HCEC 1CT (cell line): ENCODE measurements at places on chromosomes 7 and 10.

DNA sequence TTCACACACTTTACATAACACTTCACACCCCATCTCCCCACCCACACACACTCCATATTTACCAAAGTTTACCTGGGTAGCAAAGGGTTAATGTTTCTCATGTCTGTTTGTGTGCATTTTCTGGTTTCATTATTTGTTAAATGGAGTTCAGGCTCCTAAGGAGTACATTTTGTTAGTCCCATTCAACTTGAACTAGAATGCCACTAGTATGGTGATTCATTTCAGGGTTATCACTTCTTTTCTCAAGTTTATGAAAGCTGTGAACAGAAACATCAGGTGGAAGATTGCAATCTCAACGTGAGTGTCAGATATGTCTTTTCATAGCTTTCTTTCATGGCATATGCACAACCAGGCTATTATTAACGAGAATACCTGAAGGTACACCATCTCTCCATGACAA, 1027.5 kb downstream of the GATA3 start:
- no peak for DNase-seq

DNA sequence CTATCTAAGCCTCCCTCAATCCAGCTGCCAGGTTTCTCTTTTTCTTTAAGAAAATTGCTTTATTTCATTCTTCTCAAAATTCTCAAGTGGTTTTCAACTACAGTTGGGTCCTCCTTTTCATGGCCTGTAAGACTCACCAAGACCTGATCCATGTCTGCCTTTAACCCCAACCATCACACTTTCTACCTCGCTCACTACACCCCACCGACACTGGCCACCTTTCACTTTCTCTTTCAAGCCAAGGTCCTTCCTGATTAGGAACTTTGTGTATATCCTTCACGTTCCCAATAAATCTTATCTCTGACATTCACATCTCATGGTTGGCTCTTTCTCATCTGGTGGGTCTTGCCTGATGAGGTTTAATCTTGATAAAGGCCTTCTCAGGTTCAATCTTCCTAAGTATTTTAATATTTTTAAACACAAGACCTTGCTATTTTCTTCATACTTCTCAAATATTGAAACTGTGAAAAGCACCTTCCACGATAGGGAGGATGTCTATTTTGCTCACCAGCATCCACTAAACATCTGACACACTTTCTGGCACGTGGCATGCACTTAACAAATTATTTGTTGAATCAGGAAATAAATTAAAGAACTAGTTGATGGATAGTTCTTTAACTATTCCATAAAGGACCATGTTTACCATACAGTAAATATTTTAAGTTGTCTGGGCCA, 624.8 kb downstream of the GRID1 start:
- DNase-seq = no peak

- DNase-seq = no peak
These were observed 10.7 kb downstream of the SPAM1 start for GRCh38 chr7:123935436-123936381.

- DNase-seq = peak; percentile 74
These were observed 40.7 kb downstream of the KMT2C start for GRCh38 chr7:152395112-152395511.

- no peak for DNase-seq
These were observed 205.9 kb upstream of the SEMA3D start for GRCh38 chr7:85392789-85393188.

DNA sequence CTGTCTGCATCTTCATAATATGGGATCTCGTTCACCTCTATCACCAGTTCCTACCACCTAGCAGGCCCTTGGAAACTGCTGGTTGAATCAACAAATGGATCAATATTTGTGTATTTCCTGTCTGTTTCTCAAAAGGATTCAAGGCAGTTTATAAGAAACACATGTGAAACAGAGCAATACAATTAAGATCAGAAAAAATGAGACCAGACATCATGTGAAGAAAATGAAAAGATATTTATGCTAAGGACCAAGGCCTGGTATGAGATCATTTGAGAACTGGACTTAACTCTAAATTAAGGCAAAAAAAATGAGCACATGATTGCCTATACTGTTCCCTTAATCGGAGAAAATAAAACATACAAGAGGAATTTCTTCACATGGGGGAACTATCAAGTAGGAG, 589.0 kb downstream of the SUGCT start:
- DNase-seq = no peak

DNA sequence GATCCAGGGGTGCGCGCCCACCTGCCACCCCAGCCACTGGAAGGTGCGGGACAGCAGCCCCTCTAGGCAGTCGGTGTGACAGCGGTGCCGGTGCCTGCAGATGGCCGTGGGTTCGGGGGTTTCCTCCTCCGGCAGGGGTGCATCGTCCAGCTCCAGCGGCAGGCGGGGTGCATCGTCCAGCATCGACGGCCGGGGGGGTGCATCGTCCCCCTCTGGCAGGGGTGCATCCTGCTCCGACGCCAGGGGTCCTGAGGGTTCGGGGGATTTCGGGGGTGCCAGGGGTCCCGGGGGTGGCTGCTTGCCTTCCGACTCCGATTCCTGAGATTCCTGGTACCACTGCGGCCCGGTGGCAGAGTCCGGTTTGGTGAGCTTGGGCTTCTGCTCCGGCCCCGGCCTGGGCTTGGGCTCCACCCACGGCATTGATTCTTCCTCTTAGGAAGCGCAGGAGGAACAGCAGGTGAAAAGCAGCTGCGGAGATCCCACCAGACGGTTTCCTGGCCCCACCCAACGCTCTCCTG, 90.2 kb upstream of the RAB18 start:
- no peak for DNase-seq

DNA sequence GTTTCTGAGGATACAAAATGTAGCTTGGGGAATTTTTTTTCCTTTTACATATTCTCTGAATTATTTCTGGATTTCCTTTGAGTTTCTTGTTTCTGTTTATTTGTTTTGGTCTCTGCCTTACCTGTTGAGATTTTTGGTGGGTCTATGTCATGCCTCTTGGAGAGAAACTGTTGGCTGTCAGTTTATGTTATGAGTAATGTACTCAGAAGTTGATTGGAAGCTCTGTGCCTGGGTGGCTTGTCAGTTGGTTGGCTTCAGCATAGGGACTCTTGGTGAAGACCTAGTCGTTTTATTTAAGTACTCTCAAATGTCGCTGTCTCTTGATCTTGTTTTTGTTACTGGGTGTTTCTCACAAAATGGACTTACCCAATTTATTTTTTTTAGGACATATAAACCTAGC, 132.4 kb downstream of the CDK14 start:
- no peak for DNase-seq

DNA sequence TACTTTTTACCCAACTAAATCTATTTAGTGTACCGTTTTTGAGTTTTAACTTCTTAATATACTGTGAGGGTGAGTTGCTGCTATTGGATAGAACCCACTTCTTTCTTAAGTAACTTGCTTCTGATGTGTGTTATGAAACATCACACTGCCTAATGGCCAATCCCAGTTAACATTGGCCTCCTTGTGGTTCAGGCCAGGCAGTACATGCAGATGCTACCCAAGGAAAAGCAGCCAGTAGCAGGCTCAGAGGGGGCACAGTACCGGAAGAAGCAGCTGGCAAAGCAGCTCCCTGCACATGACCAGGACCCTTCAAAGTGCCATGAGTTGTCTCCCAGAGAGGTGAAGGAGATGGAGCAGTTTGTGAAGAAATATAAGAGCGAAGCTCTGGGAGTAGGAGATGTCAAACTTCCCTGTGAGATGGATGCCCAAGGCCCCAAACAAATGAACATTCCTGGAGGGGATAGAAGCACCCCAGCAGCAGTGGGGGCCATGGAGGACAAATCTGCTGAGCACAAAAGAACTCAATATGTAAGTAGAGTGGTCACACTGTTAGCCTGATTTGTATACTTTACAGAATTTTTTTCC, 39.7 kb downstream of the TES start:
- peak; percentile 64 for DNase-seq

DNA sequence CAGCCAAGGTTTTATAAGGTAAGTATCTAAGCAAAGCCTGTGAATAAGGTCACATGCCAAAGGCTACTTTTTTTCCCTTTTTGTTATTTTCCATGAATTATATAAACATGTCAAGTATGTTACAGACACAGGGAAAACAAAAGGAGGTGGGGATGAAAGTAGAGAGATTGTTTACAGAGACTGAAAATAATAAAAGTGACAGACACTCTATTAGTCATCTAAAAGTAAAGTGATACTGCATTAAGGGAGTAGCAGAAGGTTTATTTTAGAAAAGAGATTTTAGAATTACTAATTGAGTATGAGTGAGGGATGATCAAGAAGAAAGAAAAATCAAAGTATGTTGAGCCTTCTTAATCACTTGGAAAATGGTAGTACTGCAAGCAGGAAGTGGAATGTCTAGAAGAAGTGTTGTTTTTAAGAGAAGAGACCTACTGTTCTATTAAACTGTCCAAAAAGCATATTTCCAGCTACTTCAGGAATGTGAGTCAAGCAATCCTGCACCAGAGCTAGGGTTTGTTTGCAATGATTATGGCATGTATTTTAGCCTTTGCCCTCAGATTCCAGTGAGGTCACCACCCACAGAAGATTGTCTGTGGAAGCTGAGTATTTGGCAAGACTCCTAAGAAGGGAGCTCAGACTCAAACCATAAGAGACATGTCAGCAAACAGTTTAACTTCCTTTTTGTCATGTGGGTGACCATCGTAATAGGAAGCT, 177.9 kb upstream of the PLXDC2 start:
- DNase-seq = peak; percentile 92

- peak; percentile 23 for DNase-seq
These were observed 445 bp upstream of the ATRNL1 start for GRCh38 chr10:115092555-115093285.

GRCh38 chr10:3761021-3761686, 23.9 kb downstream of the KLF6 start:
- DNase-seq = no peak

GRCh38 chr7:103691291-103691690, 245.3 kb upstream of the SLC26A5 start:
- no peak for DNase-seq

DNA sequence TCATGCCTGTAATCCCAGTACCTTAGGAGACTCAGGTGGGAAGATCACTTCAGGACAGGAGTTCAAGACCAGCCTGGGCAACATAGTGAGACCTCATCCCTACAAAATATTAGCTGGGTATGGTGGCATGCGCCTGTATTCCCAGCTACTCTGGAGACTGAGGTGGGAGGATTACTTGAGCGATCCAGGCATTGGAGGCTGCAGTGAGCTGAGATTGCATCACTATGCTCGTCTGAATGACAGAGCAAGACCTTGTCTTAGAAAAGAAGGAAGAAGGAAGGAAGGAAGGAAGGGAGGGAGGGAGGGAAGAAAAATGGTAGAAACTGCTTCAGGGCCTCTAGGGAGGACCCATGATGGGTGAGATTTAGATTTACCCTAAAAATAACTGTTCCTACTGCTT, 112.3 kb downstream of the SPDYE5 start:
- no peak for DNase-seq

GRCh38 chr7:48473205-48473865, 302.1 kb downstream of the ABCA13 start:
- no peak for DNase-seq

DNA sequence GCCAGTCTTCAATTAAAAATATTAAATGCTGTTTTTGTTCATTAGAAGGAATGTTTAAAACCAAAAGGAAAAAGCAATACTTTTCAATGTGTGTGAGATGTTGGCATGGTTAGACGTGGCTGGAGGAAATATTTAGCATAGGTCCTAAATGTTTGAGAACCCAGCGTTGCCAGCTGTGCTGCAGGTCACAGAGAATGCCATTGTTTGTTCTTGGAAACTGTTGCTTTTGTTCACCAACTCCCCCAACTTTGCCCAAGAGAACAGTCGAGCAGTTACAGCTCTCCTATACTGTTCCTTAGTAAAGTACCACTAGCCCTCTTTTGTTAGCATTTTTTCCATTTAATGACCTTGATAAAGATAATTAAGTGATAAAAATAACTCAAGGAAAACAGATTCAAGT, 44.5 kb upstream of the ELMO1 start:
- no peak for DNase-seq

- no peak for DNase-seq
These were observed 15.8 kb downstream of the ZNF485 start for GRCh38 chr10:43622038-43622437.

GRCh38 chr7:16838386-16838785, 33.6 kb upstream of the AGR2 start:
- no peak for DNase-seq

DNA sequence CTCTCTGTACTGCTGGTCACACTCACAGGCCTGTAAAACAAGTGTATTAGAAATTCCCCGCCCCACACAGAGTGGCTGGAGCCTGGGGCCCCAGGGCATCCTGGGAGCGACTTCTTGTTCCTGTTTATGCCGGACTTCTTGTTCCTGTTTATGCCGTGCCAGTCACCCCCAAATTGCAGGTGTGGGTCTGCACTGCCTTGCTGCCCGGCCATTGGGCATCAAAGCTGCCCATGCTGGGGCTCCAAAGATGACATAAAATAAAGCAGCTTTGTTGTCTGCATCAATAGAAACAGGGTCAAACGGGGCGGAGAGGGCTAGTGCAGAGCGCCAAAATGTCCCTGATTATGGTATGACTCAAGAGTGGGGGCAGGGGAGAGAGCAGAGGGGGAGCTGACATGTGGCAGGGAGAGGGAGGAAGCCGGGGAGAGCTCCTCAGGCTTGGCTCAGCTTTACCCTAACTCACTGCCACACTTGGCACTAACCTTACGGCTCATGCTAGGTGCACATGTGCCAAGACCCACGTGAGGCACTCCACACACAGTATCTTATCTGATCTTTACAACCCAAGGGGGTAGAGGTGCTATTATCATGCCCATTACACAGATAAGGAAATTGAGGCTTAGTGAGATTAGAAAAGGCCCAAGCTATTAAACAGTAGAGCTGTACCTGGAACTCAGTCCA, 98.4 kb downstream of the PIP4K2A start:
- peak; percentile 49 for DNase-seq
